Activated naive CD4-positive, alpha-beta T cell (primary cell): ENCODE measurements at places on chromosomes 11 and 22.

DNA sequence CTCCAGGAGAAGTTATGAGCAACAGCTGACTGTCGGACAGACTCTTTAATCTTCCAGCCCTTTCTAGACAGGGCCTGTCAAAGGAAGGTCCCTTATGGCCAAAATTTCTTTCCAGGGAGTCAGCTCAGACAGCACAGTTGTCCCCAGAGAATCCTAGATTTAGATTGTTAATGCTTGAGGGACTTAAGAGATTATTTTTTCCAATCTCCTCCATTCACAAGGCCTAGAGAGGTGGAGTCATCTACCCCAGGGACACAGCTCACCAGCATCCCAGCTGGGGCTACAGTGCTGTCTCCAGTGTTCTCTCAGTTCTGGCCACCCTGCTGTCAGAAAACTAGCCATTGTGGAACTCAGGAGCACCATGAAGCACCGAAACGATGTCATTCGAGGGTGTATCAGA lies 7.8 kb downstream of the DSCAML1 start:
- no peak for DNase-seq

GRCh38 chr22:45192701-45193187 lies 29.0 kb downstream of the NUP50 start:
- no peak for DNase-seq

DNA sequence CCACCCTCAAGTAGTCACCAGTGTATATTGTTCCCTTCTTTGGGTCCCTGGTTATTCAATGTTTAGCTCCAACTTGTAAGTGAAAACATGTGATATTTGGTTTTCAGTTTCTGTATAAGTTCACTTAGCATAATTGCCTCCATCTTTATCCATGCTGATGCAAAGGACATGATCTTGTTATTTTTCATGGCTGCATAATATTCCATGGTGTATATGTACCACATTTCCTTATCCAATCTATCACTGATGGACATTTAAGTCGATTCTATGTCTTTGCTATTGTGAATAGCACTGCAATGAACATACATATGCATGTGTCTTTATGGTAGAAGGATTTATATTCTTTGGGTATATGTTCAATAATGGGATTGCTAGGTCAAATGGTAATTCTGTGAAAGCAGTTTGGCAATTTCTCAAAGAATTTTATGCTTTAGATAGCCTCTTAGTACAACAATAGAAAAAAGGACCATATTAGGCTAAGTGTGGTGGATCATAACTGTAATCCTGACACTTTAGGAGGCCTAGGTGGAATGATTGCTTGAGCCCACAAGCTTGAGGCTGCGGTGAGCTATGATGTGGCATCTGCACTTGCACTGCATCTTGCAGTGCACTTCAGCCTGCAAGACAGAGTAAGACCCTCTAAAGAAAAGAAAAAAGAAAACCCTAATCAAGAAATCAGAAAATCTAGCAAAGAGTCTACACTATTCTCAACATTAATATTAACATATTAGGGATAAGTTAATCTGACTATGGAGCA lies 468.5 kb upstream of the FAT3 start:
- no peak for DNase-seq

- no peak for DNase-seq
Observed at GRCh38 chr22:20779818-20780158, 5.9 kb downstream of the SERPIND1 start.

- no peak for DNase-seq
Observed at GRCh38 chr11:113847580-113847979, 27.8 kb downstream of the USP28 start.

- no peak for DNase-seq
Observed at GRCh38 chr11:102111011-102111786, 952 bp downstream of the YAP1 start.

GRCh38 chr22:38172832-38173640 lies 8.6 kb downstream of the PLA2G6 start:
- DNase-seq, result no peak

GRCh38 chr11:128804481-128804880 lies 62.6 kb downstream of the KCNJ1 start:
- DNase-seq, result no peak

- DNase-seq, result no peak
Observed at GRCh38 chr11:119192111-119192510, 6.8 kb downstream of the NHERF4 start.

- DNase-seq, result no peak
Observed at GRCh38 chr11:64644647-64645275, 53.7 kb downstream of the SLC22A12 start.

DNA sequence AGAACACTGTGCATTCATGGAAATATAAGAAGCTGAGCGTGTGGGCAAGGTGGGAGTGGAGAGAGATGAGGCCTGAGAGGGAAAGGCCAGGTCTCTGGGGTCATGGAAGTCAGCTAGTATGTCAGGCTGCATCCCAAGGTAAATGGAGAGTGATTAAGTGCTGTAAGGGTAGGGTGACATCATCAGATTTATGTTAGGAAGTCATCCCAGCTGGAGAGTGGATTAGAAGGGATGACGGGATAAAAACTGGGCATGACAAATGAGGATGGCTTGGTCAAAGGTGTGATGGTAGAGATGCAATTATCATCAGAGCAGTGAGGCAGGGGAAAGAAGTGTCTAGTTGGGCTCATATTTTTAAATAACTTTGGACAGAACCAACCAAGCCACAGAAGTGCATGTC lies 3.5 kb upstream of the ENDOD1 start:
- no peak for DNase-seq

- no peak for DNase-seq
Observed at GRCh38 chr11:65915821-65916251, 3.0 kb downstream of the C11orf68 start.

- DNase-seq, result no peak
Observed at GRCh38 chr11:123166071-123166559, 28.9 kb downstream of the CLMP start.

DNA sequence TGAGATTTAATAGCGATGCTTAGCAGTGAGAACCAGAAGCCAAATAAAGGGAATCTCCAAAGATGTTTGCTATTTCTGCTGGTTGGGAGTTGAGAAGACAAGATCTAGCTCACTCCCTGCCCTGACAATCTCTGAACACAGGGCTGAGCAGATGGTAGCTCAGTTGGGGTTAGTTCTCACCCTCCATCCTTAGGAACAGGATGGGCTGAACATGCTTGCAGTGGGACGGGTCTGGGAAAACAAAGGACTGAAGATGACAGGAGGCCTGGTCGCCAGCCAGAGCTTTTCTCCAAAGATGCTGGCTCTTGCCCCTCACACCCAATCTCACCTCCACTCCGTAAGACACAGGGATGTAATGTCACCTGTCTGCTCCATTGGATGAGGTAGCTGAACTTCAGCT lies 72.7 kb downstream of the SC5D start:
- DNase-seq, result no peak

GRCh38 chr11:69319255-69320106 lies 25.5 kb downstream of the MYEOV start:
- DNase-seq, result no peak

GRCh38 chr11:133078591-133079404 lies 453.5 kb downstream of the OPCML start:
- no peak for DNase-seq

DNA sequence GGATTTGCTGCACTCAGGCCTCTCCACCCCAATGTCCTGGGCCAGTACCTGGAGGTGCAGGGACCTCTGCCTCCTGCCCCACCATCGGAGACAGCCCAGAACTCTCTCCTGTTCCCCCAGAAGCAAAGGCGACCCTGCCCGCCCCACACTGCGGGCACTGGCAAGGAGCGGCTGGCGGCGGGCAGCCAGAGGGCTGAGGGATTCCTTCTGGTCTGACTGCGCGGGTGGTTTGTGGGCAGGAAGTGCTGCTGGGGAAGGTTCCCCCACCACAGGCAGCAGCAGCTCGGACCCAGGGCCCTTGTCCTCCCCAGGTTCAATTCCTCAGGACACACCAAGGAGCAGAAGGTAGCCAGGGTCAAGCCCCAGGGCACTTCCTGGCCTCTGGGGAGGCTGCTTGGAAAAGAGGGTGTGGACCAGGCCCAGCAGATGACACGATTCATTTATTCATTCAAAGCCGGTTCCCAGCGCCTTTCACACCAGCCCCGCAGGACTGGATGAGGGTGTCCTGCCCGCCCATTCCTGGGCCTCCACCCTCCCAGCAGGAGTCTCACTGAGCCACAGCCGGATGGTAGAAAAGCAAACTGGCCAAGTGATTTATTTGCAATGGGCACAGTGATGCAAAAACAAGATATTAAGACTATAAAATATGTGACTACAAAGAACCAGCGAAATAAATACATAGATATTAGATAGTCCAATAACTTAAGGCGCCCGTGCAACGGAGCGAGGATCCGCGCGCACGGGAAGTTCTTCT lies 1.2 kb downstream of the PHLDA2 start:
- no peak for DNase-seq

GRCh38 chr11:76701294-76702040 lies 30.9 kb upstream of the LRRC32 start:
- no peak for DNase-seq
